NCI-H82 (cell line): ENCODE measurements at places on chromosomes 3 and 15.
A peak's percentile ranks its signal among the peaks of the same experiment; 100 is the strongest.

DNA sequence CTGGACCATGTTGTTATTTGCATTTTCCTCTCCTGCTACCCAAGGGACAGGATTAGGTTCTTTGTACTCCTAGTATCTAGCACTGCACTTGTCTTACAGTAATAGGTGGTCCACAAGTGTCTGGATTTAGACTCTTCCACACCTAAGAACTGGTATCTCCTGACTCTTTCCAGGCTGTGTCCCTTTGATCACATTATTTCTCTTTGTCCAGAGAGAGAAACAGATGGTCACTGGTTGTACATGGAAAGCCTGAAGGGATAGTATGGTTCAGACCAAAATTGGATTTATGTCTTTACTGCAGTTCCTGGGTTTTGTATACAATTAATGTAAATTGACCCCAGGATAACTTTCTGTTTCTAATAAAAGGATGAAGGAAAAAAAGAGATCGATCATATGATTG, 64.0 kb downstream of the PDE8A start:
- DNase-seq: peak; percentile 90

DNA sequence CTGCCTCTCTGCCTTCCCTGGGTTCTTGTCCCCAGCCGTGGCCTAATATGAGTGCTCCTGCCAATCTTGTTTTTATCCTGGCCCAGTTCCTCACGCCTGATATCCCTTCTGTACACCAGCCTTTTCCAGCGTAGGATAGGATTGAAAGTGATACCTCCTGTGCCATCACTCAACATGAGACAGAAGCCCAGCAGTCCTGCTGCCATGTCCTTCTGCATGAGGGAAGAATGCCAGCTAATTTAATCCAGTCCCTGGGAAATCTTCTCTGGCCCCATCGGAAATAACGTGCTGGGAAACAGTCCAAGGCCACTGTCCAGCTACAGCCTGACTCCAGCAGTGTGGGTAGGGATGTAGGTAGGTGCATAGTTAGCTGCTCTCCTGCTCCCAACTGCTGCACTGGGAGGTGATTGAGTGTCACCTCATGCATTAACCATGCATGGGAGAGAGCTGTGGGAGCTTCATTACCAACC, 92.0 kb upstream of the TPM1 start:
- no peak for DNase-seq

- DNase-seq: no peak
These were observed 32.6 kb upstream of the RAB6B start for GRCh38 chr3:133928136-133928893.

DNA sequence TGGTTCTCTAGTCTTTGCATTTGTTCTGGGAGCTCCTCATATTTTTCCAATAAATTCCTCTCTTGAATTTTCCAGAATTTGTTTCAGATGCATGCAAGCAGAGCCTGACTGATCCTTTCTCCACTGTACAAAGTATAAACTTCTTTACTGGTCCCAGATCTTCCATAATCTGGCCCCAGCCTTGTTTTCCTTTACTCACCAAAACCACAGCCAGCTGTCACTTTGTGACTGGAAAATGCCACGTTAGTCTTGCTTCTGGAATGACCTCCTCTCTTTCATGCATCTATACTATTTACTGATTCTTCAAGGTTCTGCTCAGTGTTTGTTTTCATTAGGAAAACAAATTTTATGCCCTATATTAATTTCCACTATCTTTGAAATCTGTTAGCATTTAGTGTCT, 60.4 kb upstream of the SPPL2A start:
- peak; percentile 55 for DNase-seq

GRCh38 chr3:38171622-38172021, 6.3 kb downstream of the OXSR1 start:
- no peak for DNase-seq

- DNase-seq: no peak
These were observed 12.1 kb downstream of the SEMA3F start for GRCh38 chr3:50167069-50167840.

DNA sequence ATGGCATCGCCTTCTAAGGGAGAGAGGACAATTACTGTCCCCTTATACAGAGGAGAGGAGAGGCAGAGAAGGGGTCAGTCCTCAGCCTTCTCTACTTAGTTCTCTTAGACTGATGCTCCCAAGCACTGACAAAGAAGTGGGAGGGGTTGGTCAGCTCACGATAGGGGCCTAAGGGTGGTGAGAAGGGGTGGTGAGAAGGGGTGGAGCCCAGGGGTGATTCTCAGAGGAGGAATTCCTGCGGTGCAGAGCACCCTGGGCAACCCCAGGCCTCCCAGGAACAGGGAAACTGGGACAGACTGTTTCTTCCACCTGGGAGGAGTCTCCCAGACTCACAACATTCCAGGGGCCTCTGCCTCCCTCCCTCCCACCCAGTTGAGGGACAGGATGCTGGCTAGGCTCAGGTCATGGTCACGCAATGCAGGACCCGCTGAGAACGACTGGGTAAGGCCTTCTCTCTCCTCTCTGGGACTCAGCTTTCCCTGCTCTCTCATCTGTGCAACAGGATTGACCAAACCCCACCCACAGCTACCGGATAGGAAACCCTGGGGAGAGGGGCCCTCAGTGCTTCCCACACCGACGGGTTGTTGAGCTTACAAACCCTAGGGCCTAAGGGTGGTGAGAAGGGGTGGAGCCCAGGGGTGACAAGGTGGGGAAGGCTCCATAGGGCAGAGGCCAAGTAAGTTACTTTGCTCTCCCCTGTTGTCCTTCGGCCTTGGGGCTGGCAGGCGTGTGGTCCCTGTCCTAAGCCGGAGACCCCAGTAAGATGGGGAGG, 1.5 kb downstream of the TPRA1 start:
- peak; percentile 56 for DNase-seq

DNA sequence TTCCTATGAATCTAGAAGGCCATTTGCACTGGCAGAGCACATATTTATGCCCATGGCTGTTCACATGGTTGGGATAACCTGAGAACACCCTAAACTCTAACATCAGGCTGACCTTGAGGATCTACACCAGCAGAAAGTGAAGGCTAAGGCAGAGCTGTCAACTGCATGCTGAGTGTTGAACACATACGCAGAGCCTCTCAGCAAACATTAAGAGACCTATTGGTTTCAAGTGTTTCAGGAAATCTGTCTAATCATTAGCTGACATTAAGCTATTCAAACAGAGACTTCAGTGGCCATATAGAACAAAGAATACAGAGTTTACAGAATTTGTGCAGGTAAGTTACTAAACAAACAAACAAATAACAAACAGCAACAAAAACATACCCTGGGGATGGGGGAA, 16.1 kb upstream of the SEC61A1 start:
- no peak for DNase-seq

DNA sequence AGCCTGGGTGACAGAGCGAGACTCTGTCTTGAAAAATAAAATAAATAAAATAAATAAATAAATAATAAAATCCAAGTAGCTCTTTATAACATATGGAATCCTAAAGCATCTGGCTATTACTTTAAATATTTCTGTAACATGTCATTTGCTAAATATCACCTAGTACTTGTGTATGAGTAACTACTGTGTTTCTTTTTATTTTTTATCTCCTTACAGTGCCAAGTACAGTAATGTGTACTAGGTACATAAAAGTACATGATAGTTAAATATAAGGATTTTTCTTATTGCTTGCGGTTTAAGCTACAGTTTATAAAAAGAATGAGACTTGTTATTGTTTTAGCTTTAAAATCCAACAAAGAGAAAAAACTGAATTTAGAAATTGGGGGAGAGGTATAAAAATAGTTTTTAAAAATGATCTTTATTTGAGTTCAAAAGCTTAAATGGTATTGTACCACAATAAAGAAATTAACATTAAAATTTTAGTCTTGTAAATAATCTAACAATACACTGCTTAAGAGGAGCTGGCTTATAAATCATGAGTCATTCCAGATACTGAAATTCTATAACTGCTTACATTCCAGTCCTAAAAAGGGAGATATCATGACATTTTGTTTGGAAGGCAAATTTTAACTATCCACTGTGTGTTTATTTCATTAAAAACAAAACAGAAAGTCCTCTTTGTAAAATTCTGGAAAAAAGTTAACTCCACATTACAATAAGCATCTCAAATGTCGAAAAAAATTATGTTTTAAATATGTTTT, 73.1 kb downstream of the FGF7 start:
- no peak for DNase-seq

DNA sequence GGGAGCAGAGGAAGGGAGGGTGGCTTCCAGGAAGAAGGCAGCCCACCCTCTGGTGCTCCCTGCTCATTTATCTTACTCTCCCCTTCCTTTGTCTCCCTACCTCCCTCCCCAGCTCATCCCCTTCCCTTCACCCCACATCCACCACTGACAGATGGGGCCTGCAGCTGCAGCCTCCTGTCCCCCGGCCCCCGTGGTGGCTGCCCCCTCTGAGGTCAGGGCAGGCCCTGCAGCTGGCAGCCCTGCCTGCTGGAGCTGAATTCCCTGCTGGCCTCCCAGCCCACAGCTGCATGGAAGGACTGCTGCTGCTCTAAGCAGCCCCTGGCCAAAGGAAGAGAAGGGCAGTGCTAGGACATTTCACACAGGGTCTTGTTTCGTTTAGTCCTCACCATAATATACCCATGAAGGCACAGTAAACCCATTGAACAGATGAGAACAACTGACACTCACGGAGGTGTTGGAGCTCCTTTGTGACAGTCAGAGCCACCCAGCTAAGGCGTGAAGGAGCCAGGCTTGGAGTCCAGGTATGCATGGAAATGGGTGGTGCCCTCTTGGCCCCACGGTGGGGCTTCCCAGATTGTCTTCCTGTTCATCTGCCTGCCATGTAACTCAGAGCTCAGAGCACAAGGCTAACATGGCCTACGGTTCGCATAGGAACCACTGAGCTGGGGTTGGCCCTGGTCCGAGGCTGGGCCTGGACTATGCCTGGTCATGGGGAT, 121.7 kb upstream of the PRR20G start:
- peak; percentile 62 for DNase-seq

DNA sequence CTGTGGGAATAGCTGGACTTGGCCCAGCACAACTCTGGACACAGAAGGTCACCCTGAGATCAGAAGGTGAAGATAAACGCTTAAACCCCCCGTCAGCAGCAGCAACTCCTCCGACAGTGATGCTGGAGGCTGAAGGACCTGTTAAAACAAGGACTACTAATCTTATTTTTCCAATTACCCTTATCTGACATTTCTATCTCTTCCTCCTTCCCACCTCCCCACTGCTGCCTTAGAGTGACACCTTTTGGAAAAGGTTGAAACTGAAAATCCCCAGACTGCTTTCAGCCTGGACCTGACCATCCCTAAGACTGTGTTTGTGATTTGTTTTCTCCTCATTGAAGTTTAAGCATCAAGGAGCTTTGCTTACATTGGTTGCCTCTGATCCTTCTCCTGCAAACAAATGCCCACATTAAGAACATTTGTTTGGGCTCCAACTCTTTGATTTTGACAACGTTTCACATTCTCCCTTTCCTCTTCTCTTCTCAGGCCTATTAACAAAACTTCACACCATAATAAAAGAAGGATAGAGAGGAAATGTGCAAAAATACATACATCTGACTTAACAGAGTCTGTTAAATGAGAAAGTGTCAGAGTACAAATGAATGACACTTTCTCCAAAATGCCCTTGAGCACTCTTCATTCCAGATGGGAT, 410.6 kb upstream of the WNT5A start:
- peak; percentile 70 for DNase-seq

DNA sequence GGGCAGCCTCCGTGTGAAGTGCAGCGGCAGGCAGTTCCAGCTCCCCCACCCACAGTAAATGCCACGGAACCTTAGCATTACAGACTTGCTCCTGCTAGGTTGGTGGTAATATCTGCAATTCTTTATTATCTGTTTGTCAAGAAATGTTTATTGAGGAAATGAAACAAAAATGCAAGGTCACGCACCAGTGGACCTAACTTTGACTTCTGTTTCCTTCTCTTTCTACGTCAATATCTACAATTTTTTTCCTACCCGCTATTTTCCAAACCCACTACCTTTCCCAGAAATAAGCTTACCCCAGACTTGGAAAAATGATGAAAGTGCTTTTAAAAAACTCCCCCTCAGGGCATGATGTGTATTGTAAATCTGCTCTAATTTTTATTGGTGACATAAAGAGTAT, 18.9 kb downstream of the ILDR1 start:
- no peak for DNase-seq

DNA sequence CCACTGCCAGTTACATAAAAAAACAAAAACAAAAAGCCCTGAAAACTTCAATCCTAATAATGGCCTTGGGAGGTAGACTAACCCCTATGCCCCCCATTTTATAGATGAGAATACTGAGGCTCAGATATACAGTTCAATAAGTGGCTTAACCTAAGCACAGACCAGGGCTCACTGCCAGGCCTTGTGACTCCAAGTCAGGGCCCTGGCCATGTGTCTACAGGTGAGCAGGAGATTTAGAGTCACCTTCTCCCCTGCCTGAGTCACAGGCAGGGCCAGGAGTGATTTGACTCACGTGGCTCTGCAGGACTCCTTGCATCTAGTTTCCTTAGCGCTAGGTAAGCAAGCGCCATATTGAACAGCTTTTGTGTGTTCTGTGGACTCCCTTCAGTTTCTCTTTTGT, 98.6 kb upstream of the ETV5 start:
- no peak for DNase-seq

- DNase-seq: no peak
These were observed 581.4 kb upstream of the TBL1XR1 start for GRCh38 chr3:177778633-177779032.

DNA sequence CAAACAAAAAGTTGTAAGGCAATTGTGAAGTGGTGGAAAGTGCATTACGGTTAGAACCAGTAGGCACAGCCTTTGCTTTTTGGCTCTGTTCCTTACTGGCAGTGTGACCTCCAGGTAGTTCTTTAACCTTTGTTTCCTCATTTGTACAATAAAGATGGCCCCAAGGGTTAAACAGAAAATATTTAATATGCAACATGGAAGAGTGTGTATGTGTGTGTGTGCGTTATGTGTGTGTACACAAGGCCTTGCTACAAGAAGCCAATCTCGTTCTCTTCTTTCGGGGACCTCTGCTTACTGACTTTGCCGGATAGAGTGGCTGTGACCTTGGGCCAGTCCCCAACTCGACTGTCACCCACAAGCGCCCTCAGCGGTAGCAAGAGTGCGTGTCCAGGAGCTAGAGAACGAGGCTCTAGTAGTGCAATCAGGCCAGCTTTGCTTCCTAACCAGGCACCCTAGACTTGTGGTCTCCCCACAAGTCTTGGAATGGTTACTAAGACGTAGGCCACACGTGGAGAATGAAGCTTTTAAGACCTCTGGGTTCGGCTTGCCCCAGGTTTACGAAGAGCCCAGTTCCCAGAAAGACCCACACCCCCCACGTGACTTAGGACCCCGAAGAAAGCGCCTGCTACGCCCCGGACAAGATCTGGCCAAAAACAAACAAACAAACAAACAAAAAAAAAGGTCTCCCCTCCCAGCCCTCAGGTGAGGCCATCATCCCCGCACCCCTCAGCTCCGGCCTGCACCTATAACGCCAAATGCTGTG, 593 bp downstream of the CIAO2A start:
- DNase-seq: peak; percentile 69
